Stimulated activated CD8-positive, alpha-beta memory T cell treated with anti-CD3 and anti-CD28 coated beads, Interleukin-15, amount 100 ng/mL, for 24 hours (primary cell): ENCODE measurements at places on chromosomes 3 and 15.

DNA sequence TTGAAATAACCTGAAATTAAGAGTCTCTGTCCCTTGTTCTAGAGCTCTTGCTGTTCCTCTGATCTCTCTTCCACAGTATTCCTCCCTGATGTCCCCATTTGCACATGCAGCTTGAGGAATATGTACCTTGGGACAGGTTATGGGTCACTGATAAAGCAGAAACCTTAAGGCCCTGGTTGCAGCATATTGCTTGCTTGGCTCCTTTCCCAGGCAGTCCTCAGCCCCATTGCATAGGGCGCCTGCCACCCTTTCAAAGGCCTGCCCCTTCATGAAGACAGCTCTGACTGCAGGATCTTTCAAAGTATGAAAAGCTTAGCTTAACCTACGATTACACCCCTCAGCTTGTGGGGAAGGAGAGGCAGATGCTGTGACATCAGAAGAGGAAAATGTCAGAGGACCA is 51.6 kb downstream of the WDR76 start:
- no peak for DNase-seq

GRCh38 chr3:51392355-51393133 is 1.5 kb downstream of the RBM15B start:
- no peak for DNase-seq

DNA sequence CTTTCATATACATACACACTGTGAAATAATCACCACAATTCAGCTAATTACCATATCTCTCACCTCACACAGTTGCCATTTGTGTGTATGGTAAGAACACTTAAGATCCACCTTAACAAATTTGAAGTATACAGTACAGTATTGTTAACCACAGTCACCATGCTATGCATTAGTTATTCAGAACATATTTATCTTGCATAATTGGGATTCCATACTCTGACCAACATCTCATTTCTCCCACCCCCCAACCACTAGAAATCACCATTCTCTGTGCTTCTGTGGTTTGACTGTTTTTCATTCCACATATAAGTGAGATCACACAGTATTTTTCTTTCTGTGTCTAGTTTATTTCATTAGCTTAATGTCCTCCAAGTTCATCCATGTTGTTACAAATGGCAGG is 247.7 kb upstream of the CTNNB1 start:
- no peak for DNase-seq

DNA sequence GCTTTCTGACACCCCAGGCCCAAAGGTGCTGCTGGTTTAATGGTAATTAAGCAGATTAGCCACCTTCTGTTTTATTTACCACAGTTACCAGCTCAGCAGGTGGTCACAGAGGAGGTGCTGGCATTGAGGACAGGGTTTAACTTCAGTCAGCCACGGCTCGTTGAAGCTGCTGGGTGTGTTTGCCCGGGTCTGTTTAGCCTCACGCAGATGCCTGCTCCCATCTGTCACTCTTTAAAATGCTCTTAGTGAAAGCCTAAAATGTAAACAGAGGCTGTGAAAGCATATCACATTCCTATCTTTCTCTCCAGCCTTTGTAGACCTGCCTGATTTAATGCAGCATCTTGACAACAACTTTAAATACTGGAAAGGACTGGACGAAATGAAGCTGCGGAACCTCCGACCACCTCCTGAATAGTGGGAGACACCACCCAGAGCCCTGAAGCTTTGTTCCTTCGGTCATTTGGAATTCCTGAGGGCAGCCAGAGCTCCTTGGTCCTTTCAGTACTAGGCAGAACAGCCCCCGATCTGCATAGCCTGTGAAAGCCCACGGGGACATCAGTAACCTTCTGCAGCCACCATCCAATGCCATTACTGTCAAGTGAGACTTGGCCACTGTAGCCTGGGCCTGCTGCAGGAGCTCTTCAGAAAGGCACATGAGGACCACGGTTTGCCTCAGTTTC is 156.0 kb downstream of the PDE8A start:
- DNase-seq, result no peak

GRCh38 chr3:50653937-50654595 is 20.7 kb upstream of the DOCK3 start:
- DNase-seq, result no peak

GRCh38 chr3:131608741-131609140 is 106.0 kb upstream of the MRPL3 start:
- DNase-seq, result no peak
